Omental fat pad (tissue), 4 donors: ENCODE measurements at places on chromosomes 4 and X. TPM values are rescaled to one million over a fixed set of nuclear protein-coding genes. Genes with fewer than 3 reads are reported as not detected.

DNA sequence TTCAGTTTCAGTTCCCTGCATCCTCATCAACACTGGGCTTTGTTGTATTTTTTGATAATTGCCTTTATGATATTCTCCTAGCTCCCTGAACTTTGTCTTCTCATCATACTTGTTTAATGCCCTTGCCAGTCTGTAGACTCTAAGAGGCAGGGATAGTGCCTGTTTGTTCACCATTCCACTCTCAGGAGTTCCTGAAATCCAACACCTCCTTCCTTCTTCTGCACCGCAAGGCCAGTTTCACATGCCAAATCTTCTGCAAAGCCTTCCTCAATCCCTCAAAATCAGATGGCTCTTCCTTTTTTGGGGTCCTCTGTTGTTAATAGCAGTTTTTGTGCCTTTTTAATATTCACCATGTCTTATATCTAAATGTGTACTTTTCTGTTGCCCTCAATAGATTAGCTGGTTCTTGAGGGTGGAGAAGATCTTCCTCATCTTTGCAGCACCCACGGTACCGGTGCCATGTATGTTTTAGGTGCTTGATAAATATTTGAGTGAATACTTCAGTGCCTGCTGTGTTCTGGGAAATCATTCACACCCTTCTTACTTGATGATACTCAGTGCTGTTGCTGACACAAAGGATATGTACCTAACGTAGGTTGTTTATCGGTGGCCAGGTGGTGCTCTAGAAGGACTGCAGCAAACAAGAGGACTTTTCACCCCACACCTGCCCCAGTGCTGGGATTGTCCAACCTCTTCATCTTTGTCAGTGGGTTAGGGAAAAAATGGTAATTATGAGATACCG lies 85.3 kb upstream of the LIMCH1 start:
- DNase-seq, result no peak

GRCh38 chr4:118287711-118288451 lies 64.9 kb downstream of the PRSS12 start:
- no peak for DNase-seq

GRCh38 chr4:136156947-136157346 lies 1375.3 kb downstream of the PCDH18 start:
- DNase-seq, result no peak

GRCh38 chr4:4724321-4724720 lies 135.1 kb upstream of the MSX1 start:
- no peak for DNase-seq

- DNase-seq, result no peak
Measured at GRCh38 chr4:66059136-66059535, 388.8 kb upstream of the EPHA5 start.

GRCh38 chr4:54842656-54843055 lies 184.9 kb downstream of the KIT start:
- no peak for DNase-seq

DNA sequence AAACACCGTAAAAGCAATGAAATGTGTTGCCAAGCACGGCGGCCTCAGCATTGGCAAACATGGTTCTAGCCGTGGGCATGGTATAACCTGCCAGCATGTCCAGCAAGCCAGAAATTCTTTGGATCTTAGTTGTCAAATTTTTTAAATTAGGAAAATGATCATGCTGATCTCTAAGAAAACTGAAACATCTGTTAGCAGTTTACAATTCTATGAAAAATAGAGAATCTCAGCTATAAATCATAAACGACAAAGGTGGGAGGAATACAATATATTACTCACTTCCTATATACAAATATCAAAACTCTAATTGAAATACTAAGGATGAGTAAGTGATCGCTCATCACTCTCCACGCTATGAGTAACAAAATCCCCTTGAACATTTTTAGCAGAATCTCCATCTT lies 130.3 kb downstream of the ADGRA3 start:
- DNase-seq, result no peak

GRCh38 chrX:67692246-67692645 lies 148.4 kb downstream of the AR start:
- no peak for DNase-seq

- no peak for DNase-seq
Measured at GRCh38 chr4:135497563-135498152, 1296.1 kb upstream of the PABPC4L start.

DNA sequence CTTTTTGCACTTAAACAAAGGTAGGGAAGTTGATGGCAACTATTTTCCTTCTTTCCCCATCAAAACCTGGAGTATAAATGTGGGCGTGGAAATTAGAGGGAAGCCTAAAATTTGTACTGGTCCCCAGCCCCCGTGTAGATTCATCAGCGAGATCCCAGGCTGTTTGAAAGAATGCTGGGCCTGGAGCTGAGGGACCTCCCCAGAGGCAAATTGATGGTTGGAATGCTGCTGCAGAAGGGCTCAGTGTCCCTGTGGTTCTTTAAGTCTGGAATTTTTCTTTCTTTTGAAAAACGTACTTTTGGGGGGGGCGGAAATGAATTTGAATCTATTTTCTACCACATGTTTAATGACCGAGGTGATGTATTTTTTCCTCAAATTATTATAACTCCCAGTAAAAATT lies 197.2 kb downstream of the CBR4 start:
- no peak for DNase-seq

- DNase-seq, result no peak
Measured at GRCh38 chr4:175470131-175470530, 341.9 kb downstream of the GPM6A start.

DNA sequence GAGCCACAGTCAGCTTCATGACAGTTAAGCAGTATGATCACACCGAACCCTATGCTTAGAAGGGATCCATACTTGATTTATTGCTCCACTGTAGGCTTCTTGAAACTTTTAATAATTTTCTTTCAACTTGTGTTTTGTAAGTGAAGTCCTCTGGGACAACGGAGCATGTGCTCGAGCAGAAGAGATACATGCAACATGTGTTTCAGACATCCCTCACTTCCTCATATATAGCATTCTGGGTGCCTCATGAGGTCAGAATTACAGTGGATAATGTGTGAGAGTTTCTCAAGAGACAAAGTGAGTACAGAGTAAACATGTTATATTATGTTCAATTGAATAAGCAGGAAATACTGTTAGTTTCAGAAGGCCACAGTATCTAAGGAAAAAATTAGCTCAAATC lies 893.2 kb downstream of the FAT4 start:
- no peak for DNase-seq

DNA sequence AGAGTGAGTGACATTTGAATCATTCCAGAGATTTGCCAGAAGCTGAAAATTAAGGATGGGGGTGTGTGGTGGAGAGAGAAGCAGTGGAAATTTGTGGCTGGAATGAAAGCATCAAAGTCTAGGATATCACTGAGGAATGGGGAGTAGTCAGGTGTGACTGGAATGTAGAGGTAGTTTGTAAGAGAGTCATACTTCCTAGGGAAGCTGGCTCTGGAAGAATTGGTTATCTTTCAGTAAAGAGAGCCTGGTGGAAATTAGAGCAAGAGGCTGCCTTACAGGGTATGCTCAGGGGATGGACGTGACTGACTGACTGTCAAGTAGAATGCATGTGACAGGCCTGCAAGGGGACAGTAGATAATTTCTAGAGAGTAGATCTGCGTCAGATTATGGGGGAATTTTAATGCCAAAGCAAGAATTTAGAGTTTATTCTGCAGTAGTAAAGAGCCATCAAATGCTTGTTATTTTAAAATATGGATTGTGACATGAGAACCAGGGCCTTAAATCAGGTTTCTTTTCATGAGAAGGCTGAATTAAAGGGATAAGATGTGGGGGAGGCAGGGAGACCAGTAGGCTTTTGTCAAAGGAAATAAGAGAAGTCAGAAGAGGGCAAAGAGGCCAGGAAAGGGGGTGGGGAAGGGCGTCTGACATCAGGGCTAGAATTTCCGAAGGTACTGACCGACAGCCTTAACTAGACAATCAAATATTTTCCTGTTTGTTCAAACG lies 109.9 kb downstream of the AFF1 start:
- DNase-seq, result no peak

DNA sequence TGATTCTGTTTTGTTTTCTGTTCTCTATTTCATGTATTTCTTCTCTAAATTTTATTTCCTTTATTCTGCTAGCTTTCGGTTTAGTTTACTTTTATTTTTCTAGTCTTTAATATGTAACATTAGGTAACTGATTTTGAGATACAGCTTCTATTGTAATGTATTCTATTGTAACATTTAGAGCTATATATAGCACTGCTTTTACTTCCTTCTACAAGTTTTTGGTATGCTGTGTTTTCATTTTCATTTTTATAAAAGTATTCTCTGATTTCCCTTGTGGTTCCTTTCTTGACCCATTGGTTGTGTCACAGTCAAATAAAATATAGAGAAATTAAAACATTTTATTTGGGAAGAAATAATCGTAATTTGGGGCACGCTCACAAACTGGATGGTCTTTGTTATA lies 13.9 kb upstream of the CT47A1 start:
- DNase-seq, result no peak

GRCh38 chrX:14291666-14292500 lies 237.5 kb upstream of the GLRA2 start:
- no peak for DNase-seq

ATP6AP1 gene
- 31.8 TPM for total RNA-seq

LANCL3 gene
- total RNA-seq, result 0.09 TPM

ESX1 gene
- total RNA-seq, result not detected

TMPRSS11D gene
- not detected for total RNA-seq

TCP11X2 gene
- not detected for total RNA-seq

PPID gene
- total RNA-seq, result 23.0 TPM

RHOXF1 gene
- not detected for total RNA-seq
